ENCODE measurements at places on chromosomes 7 and 10. TPM values are rescaled to one million over a fixed set of nuclear protein-coding genes. Genes with fewer than 3 reads are reported as not detected.

- DNase-seq, result peak; percentile 19
These were observed 288.4 kb downstream of the SNX13 start for GRCh38 chr7:17651863-17652385.

DNA sequence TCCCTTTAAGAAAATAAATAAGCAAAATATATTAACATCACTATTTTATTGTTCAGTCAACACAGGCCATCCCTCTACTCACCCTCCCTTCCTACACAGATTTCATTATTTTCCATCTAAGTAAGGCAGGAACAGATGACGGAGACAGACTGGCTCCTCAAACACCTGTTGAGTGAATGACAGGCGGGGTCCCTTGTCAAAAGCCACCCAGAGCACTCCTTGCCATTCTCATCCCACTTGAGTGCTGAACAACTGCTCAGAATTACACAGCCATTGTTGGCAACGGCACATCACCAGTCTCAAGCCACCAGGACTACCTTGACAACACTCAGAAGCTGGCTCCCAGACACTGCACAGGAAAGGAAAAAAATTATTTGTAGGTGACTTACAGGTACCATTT lies 3.3 kb downstream of the GRB10 start:
- no peak for DNase-seq

DNA sequence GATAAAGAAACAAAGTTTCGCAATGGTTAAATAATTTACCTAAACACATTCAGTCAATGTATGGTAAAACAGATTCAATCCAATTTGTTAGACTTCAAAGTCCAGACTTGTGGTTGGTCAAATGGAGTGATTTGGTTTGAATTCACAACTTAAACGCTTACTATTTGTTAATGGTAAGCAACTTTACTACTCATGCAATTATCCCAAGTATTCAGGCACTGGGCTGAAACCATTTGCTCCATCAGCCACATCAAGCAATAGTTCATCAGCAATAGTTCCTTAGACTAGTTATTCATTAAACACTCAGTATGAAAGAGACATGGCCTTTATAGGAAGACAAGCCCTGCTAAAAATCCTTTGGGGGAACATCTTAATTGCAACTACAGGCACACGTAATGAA lies 253.0 kb downstream of the AGMO start:
- no peak for DNase-seq

DNA sequence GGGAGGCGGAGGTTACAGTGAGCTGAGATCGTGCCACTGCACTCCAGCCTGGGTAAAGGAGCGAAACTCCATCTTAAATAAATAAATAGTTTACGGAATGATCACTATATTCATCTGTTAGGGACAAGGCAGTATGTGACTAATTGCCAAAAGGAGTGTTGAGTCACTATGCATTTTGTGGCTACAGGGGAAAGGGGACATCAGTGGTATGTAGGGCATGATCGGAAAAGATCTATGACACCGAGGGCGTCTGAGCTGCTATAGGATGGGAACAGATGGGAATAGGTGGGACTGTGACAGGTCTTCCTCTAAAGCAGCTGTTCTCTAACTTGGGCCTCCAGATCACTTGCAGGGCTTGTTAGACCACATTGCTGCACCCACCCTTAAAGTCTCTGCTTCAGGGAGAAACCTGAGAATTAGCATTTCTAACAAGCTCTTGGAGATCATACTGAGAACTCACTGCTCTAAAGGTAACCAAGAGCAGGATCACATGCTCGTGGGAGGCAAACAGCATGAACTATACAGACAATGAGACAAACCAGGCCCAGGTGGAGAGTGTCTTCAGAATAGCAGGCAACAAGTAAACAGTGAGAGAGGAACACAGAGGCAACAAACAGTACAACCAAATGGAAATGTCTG lies 65.1 kb upstream of the ITGA8 start:
- no peak for DNase-seq

DNA sequence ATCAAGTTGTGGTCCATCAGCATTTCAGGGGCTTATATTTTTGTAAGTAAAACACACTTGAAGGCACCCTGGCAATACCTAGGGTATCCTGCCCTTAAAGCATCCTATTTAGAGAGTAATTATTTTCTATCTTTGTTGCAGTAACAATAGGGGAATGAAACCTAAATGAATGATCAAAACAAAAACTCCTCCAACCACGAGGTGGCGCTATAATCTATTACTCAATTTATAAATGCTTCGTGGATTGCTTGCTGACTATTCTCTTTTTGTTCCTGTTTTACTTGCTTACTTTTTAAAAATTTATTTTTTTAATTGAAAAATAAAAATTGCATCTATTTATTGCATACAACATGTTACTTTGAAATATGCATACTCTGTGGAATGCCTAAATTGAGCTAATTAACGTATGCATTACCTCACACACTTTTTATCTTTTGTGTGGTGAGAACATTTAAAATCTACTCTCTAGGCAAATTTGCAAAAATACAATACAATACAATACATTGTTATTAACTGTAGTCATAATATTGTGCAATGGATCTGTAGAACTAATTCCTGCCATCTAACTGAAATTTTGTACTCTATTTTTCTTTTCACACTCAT lies 147.7 kb upstream of the BMPER start:
- no peak for DNase-seq

GRCh38 chr7:107075863-107076574 lies 31.5 kb downstream of the PRKAR2B start:
- DNase-seq, result no peak

DNA sequence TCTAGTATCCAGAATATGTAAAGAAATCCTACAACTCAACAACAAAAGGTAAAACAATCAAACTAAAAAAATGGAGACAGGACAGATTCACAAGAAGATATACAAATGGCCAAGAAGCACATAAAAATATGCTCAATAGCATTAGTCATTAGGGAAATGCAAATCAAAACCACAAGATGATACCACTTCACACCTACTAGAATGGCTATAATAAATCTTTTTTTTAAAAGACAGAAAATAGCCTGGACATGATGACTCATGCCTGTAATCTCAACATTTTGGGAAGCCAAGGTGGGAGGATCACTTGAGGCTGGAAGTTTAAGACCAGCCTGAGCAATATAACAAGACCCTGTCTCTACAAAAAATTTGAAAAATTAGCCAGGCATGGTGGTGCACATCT lies 27.9 kb upstream of the CHCHD3 start:
- DNase-seq, result no peak

ERVW-1 gene
- 2.5 TPM for polyA plus RNA-seq

TYW1B gene
- 4.1 TPM for polyA plus RNA-seq

Measured in left renal cortex interstitium (tissue), 4 donors.